ENCODE measurements at places on chromosomes 7 and 10. TPM values are rescaled to one million over a fixed set of nuclear protein-coding genes. Genes with fewer than 3 reads are reported as not detected.

- no peak overlapping the region for H3K27ac ChIP-seq
- H3K36me3 ChIP-seq = no peaks in the 10 kb centered on the region
- no peaks in the 10 kb centered on the region for H3K4me1 ChIP-seq
- no peaks in the 10 kb centered on the region for H3K27me3 ChIP-seq
- no peak overlapping the region for H3K4me3 ChIP-seq
- DNase-seq = no peak
Measured at GRCh38 chr10:116779076-116779687, 36.8 kb upstream of the HSPA12A start.

The AGMO gene
- 12.7 TPM for polyA plus RNA-seq

- DNase-seq = no peak
- no peaks in the 10 kb centered on the region for H3K4me1 ChIP-seq
- no peaks in the 10 kb centered on the region for H3K36me3 ChIP-seq
- H3K27ac ChIP-seq = no peak overlapping the region
- H3K4me3 ChIP-seq = no peak overlapping the region
Measured at GRCh38 chr7:155338632-155339320, 41.1 kb downstream of the INSIG1 start.

DNA sequence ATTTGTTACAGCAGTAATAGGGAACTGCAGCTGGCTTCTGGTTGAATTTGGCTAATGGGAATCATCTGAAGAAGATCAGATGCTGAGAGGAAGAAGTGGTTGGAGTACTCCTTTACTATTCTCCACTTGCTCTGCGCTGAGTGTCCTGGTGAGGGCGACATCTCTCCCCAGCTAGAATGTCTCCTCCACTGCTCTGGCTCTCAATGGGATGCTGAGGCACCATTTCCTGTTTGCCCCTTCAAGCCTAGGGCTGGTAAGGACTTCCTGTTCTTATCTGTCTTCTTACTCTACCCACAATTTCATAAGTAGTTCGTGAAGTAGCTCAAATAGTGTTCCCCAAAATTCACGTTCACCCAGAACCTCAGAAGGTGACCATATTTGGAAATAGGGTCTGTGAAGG is 43.2 kb upstream of the TES start:
- DNase-seq = no peak
- H3K27me3 ChIP-seq = no peaks in the 10 kb centered on the region
- no peaks in the 10 kb centered on the region for H3K4me1 ChIP-seq

DNA sequence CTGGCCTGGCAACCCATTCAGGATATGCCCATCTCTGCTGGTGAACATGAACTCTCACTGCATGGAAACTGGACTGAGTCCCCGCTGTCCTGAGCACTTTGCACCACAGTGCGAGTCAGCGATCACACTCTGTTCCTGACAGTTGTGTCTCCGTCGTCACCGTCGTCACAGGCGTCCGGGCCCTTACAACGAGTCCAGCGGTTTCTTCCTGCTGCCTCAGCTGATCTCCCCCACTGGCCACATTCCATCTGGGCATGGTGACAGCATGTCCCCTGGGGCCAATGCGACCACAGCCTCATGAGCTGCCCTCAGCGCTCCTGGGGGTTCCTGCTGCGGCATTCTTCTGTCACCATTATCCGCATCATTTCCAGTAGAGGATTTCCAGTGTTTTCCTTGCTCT is 76.8 kb upstream of the KLF6 start:
- no peak overlapping the region for H3K4me3 ChIP-seq
- no peak overlapping the region for H3K27ac ChIP-seq
- H3K27me3 ChIP-seq = no peaks in the 10 kb centered on the region
- no peaks in the 10 kb centered on the region for H3K36me3 ChIP-seq
- no peak for DNase-seq

The HPSE2 gene
- 6.9 TPM for polyA plus RNA-seq

GRCh38 chr10:51159841-51160240 is 85.6 kb downstream of the PRKG1 start:
- no peak overlapping the region for H3K27ac ChIP-seq
- DNase-seq = no peak
- no peaks in the 10 kb centered on the region for H3K36me3 ChIP-seq

DNA sequence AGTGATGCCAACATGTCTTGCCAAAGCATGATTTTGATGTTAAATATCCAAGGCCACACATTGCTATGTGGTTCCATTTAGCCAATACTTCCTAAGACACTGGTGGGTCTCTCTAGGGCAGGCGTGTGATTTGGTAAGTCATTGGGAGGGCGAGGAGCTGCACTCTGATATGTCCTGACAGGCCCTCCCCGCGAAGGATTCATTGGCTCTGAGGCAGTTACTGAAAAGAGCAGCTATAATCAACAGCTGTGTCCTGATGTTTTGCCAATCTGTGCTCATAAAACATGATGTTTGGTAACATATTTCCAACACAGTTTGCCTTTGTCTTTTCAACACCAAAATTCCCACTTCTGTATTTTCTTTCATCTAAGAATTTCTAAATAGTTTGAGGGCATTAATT is 646.7 kb downstream of the PARD3 start:
- no peak overlapping the region for H3K4me3 ChIP-seq
- H3K27ac ChIP-seq = no peak overlapping the region
- H3K36me3 ChIP-seq = no peaks in the 10 kb centered on the region

GRCh38 chr10:28910956-28911355 is 233.6 kb downstream of the BAMBI start:
- H3K27me3 ChIP-seq = no peaks in the 10 kb centered on the region
- no peaks in the 10 kb centered on the region for H3K36me3 ChIP-seq
- peaks cover 29% of the 10 kb centered on the region for H3K4me1 ChIP-seq

The GCK gene
- 2.3 TPM for polyA plus RNA-seq

The CYP3A7 gene
- 1.8 TPM for polyA plus RNA-seq

DNA sequence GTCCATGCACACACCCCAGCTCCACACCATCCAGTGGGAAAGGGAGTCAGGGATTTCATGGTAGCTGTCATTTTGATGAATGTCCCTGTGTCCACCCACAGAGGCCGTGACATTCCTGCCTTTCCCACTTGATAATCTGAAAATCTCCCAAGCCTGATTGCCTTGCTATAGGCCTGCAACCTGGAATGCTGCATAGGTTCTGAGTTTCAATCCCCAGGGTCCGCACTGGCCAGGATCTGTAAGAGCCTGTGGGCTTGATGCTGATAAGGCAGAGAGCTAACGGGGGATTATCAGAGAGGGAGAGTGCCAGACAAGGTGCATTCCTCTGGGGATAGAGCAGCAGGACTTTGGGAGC is 57.5 kb downstream of the RBM20 start:
- H3K27me3 ChIP-seq = peaks cover 4% of the 10 kb centered on the region
- H3K27ac ChIP-seq = no peak overlapping the region
- H3K36me3 ChIP-seq = no peaks in the 10 kb centered on the region
- no peak overlapping the region for H3K4me3 ChIP-seq
- no peak for DNase-seq

DNA sequence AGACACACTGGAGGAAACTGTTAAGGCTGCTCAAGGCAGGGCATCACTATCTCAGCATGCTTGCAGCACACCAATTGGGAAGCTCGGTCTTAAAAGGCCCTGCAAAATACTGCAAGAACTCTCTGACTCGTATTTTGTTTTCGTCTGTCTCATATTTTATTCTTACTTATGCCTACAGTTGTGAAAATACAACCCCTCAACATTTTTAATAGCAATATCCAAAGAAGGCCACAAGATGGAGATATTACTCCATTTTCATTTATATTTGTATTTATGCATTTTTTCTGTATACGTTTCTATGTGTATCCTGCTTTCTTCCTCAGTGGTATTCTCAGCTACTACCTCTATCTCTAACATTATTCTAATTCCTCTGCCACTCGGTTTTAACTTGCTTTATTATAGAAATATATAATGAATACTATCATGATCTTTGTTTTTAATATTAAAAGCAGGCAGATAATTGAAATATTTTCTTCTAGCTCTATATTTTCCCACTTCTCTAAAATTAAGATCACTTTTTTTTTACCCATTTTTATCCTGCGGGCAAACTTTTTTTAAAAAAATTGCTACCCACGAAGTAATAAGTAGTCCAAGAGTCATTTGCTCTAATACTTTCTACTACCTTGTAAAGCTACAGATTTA is 10.0 kb downstream of the DNAJC1 start:
- DNase-seq = no peak
- H3K27me3 ChIP-seq = no peaks in the 10 kb centered on the region
- H3K27ac ChIP-seq = no peak overlapping the region
- H3K4me3 ChIP-seq = no peak overlapping the region
- H3K36me3 ChIP-seq = no peaks in the 10 kb centered on the region

DNA sequence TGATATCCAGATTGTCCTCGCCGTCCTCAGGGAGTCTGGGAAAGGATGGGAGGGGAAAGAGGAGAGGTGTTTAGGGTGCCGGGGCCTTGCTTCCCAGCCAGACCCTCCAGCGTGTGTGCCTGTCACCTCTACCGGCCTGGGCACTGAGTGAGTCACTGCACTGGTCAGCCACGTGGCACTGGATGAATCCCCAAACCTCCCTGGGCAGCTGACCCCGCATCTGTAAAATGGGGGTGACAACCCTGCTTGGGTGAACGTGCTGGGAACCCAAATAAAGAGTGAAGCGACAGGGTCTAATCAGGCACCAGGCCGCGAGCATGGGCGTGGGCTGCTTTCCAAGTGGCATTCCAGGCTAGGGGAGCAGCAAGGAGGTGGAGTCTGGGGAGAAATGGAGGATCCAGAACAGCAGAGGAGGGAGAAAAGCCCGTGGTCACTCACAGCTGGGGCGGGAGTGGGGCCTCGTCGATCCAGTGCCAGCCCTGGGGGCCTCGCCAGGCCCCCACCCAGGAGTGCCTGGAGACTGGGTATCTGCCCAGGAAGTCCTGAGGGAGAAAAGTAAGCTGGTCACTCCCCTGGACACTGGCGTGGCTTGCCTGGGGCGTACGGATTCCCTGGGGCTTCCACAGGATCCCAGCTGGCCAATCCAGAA is 29.7 kb downstream of the KLRG2 start:
- no peaks in the 10 kb centered on the region for H3K27me3 ChIP-seq
- no peaks in the 10 kb centered on the region for H3K4me1 ChIP-seq
- no peak for DNase-seq
- no peaks in the 10 kb centered on the region for H3K36me3 ChIP-seq
- H3K4me3 ChIP-seq = no peak overlapping the region
- H3K27ac ChIP-seq = no peak overlapping the region

DNA sequence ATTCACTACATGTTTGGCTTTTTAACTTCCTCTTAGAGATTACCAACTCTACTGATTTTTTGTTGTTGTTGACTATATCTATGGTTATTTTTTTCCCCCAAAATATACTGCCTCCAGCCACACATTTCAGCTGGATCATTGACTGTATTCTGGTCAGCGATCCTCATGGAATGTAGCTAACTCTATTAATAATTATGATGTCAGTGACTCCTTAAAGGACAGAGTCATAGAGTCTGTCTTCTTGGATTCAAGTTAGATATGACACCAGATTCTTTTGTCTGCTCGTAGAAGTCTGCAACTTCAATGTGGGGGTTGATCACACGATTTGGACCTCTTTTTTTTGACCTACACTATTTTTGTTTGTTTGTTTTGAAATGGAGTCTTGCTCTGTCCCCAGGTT is 33.2 kb downstream of the UBN2 start:
- no peak overlapping the region for H3K27ac ChIP-seq
- peaks cover 74% of the 10 kb centered on the region for H3K36me3 ChIP-seq
- no peak for DNase-seq
- H3K4me1 ChIP-seq = no peaks in the 10 kb centered on the region
- H3K4me3 ChIP-seq = no peak overlapping the region

- H3K36me3 ChIP-seq = no peaks in the 10 kb centered on the region
- no peaks in the 10 kb centered on the region for H3K27me3 ChIP-seq
- no peak overlapping the region for H3K4me3 ChIP-seq
Measured at GRCh38 chr7:21099432-21099831, 312.7 kb upstream of the SP8 start.

The SEPTIN7 gene
- 258 TPM for polyA plus RNA-seq

The ACTR3C gene
- polyA plus RNA-seq = 6.1 TPM

GRCh38 chr10:127996586-127996985 is 89.7 kb downstream of the PTPRE start:
- DNase-seq = no peak
- H3K27me3 ChIP-seq = no peaks in the 10 kb centered on the region
- no peak overlapping the region for H3K4me3 ChIP-seq
- no peaks in the 10 kb centered on the region for H3K4me1 ChIP-seq
- H3K27ac ChIP-seq = no peak overlapping the region
- H3K36me3 ChIP-seq = no peaks in the 10 kb centered on the region

GRCh38 chr7:138032186-138032585 is 30.3 kb upstream of the CREB3L2 start:
- no peak for DNase-seq
- no peaks in the 10 kb centered on the region for H3K36me3 ChIP-seq
- H3K27me3 ChIP-seq = no peaks in the 10 kb centered on the region
- H3K27ac ChIP-seq = no peak overlapping the region
- H3K4me1 ChIP-seq = peaks cover 9% of the 10 kb centered on the region

DNA sequence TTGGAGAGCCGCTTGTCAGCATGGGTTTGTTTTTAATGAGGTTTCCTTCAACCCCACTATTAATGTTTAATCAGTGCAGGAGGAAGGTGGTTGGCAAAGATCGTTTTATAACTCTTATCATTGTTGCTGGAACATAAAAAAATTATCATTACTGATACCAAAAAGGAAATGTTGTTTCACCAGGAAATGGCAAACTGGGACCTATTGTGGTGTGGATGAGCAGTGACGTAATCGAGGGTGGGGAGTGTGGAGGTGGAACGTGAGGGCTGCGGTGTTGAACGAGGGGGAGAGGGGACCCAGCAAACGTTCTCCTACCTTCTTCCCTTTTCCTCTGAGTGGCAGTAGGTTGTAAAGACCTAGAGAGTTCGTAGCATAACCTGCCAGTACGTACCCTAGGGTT is 71.9 kb upstream of the TOMM7 start:
- H3K27ac ChIP-seq = no peak overlapping the region
- no peaks in the 10 kb centered on the region for H3K36me3 ChIP-seq

GRCh38 chr7:148787571-148788295 is 89.0 kb downstream of the CUL1 start:
- H3K27ac ChIP-seq = no peak overlapping the region
- no peaks in the 10 kb centered on the region for H3K4me1 ChIP-seq
- peaks cover 75% of the 10 kb centered on the region for H3K36me3 ChIP-seq
- H3K27me3 ChIP-seq = no peaks in the 10 kb centered on the region
- H3K4me3 ChIP-seq = no peak overlapping the region

DNA sequence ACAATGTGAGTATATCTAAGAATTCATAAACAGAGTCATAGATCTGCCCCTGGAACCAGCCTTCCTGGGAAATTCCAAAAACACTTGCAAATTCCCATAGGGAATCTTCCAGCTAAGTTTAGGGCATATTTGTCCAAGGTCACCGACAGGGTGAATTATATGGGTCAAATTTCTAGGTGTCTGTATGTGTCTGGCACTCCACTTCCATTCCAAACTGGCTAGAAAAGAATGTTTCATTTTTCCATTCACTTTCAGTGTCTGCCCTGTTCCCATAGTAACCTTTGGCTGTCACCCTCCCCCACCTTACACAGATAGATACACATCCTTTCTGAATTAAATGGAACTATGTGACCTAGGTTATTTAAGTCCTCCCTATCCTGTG is 230.9 kb downstream of the CREB5 start:
- no peak overlapping the region for H3K27ac ChIP-seq
- DNase-seq = no peak
- H3K36me3 ChIP-seq = no peaks in the 10 kb centered on the region
- H3K4me1 ChIP-seq = no peaks in the 10 kb centered on the region
- peaks cover 5% of the 10 kb centered on the region for H3K27me3 ChIP-seq

GRCh38 chr7:98568891-98569290 is 48.2 kb upstream of the NPTX2 start:
- H3K36me3 ChIP-seq = no peaks in the 10 kb centered on the region
- H3K27ac ChIP-seq = no peak overlapping the region
- no peaks in the 10 kb centered on the region for H3K4me1 ChIP-seq
- no peak overlapping the region for H3K4me3 ChIP-seq
- no peak for DNase-seq
